ENCODE measurements at places on chromosomes 12 and 14. TPM values are rescaled to one million over a fixed set of nuclear protein-coding genes. Genes with fewer than 3 reads are reported as not detected.

DNA sequence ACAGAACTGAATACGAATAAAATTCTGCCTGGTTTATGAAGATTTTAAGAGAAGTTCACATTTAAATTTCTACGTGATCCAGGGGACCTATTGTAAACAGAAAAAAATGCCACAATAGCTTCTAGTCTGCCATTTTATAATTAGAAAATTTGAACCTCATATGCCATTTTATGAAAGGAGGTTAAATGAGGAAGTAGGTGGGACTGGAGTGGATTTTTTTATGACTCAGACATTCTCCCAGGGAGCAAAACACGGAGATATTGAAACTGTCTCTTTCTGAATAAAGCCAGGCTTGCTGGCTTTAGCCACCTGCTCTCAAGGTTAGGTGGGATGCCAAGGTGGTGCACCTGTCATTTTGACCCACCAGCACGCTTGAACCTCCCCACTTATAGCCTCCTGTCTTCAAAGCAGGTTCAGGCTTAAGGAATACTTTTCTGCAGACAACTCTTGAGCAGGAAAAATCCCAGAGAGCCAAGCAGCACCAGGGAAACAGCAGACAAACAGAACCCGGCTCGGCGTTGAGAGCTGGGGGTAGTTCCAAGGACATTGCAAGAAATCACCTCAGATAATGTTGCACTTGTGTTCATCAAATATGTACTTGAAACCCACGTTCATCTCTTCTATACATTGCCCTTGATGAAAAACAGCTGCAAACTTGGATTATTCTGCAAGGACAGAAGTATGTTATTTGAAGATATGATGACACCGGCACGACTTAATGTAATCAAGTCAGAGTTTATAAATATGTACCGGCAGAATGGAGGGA lies 203.7 kb downstream of the PPM1H start:
- DNase-seq = peak; percentile 75

- DNase-seq = no peak
Measured at GRCh38 chr14:20365928-20366327, 22.5 kb downstream of the PARP2 start.

DNA sequence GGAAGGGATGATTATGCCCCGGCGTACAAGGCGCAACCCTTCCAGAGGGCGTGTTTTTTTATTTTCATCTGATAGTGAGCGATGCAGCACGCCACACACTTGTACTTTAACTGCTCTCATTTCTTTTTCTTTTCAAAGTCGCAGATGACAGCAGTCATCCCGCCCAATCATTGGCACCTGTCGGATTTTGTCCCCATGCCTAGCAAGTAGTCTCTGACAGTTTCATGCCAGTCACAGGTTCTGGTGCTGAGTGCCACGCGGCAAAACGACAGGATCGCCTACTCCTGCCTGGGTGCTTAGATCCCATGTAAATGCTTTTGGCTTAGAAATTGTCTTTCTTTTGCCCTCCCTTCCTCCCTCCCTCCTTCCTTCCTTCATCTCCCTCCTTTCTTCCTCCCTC lies 117.7 kb downstream of the GLT1D1 start:
- no peak for DNase-seq

GRCh38 chr12:12786351-12786705 lies 869 bp downstream of the APOLD1 start:
- no peak for DNase-seq

The A2ML1 gene
- total RNA-seq = not detected
